ENCODE measurements at places on chromosomes 2 and 18.

- DNase-seq: no peak
Measured at GRCh38 chr2:194705398-194705797, 951.6 kb upstream of the SLC39A10 start.

DNA sequence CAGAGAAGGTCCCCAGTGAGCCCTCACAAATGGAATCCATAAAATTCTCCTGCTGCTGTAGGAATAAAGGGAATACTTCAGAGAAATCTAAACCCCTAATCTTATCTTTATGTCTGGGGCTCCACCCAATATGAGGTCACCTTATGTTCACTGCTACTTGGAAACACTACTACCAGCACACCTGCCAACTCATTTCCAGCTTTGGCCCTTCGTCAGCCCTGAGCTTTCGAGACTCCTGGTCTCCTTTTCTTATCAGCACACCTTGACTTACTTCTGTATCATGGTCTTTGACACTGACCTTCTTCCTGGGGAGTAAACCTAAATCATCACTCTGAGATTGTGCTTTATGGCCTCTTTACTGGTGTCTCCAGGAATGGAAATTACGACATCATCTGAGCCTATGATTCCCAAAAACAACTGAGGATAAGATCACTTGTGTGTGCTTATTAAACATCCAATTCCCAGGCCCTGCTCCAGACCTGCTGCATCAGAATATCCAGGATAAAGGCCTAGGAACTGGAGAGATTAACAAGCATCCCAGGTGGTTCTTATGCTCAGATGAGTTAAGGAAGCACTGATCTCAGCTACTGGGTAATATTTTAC lies 22.2 kb upstream of the ASNSD1 start:
- DNase-seq: no peak

- DNase-seq: no peak
Measured at GRCh38 chr2:164560181-164560792, 61.0 kb downstream of the GRB14 start.

DNA sequence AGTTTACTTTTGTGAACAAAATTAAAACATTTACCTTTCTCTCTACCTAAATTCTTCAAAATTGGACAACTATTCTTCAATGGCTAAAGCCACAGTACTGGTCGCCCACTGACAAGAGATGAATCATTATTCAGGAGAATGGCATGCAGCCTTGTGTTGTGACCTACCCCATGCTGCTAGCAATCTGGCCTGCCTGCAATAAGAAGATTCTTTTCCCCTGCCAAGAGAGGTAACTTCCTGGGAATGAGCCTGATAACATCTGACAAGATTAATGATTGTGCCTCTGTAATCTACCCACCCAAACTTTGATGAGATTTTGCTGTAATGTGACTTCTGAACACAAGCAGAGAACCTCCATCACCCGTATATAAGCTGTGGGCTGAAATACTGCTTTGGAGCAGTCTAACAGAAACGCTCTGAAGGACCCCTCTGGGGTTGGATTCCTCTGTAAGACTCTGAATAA lies 47.0 kb upstream of the ST3GAL5 start:
- DNase-seq: no peak

- no peak for DNase-seq
Measured at GRCh38 chr2:104852090-104852666, 1.7 kb upstream of the POU3F3 start.

- no peak for DNase-seq
Measured at GRCh38 chr2:187769437-187769836, 215.2 kb upstream of the TFPI start.
